ENCODE measurements at places on chromosomes 7 and 10. TPM values are rescaled to one million over a fixed set of nuclear protein-coding genes. Genes with fewer than 3 reads are reported as not detected.

JMJD1C gene
- 51.4 TPM for total RNA-seq

SVOPL gene
- not detected for total RNA-seq

CCM2 gene
- 15.8 TPM for total RNA-seq

LRRC17 gene
- total RNA-seq: 0.38 TPM

ERVW-1 gene
- not detected for total RNA-seq

CTAGE6 gene
- not detected for total RNA-seq

GPR15LG gene
- not detected for total RNA-seq

- no peak for DNase-seq
These were observed 171.8 kb downstream of the EGFR start for GRCh38 chr7:55190511-55191160.

DNA sequence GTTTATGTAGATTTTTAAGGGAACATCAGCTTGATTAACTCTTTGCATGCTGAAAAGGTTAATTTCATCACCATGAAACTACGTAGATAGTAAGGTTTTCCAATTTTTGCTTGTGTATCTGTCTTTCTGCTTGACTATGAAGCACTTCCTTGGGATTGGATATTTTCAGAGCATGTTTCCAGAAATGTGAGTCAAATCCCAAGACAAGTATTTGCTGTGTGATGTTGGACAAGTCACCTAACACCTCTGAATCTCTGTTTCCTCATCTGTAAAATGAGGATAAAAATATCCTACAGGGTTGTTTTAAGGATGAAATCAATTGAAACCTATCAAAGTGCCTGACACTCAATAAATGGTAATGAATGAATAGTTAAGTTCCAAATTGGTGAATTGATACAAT, 42.4 kb downstream of the ANK3 start:
- no peak for DNase-seq

- no peak for DNase-seq
These were observed 11.2 kb upstream of the ARPC1A start for GRCh38 chr7:99314504-99314903.

GRCh38 chr10:101682172-101682825, 12.7 kb downstream of the FBXW4 start:
- DNase-seq: no peak

DNA sequence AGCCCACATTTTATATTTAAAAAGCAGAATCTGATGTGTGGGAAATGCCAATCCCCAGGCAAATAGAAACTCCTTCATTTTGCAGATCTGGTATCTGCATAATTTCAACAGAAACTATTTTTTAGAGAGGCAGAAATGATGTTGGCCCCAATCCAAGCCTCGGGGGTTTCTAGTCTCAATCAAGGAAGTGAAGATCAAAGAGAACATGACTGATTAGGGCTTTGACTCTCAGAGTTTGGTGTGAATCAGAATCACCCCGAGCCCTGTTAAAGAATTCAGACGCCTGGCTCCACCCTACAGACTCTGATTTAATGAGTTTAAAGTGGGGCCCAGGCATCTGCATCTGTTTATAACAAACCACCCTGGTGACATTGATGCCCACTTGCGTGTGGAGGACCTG, 36.7 kb upstream of the UBE2H start:
- DNase-seq: no peak

GRCh38 chr10:112794201-112794600, 155.8 kb upstream of the TCF7L2 start:
- DNase-seq: no peak

GRCh38 chr7:158614700-158615099, 27.1 kb upstream of the PTPRN2 start:
- DNase-seq: no peak

DNA sequence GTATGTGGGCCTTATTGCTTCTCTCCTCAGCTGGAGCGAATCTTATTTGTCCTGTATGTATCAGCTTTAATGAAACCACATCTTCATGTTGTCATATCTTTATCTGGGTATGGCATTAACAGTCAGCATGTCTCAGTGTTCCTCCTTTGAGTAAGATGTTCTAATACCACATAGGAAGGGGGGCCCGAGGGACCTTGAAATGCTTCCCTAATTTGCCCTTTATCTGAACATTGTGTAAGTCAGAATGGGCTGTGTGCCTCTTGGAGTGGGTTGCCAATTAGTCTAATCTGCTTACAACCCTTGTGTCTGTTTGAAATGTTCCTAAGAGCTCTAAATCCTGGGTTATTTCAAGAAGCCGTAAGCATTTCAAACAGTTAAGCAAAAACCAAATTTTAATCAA, 623.8 kb downstream of the SUGCT start:
- no peak for DNase-seq

GRCh38 chr10:45602082-45602730, 70.4 kb downstream of the ZFAND4 start:
- no peak for DNase-seq

DNA sequence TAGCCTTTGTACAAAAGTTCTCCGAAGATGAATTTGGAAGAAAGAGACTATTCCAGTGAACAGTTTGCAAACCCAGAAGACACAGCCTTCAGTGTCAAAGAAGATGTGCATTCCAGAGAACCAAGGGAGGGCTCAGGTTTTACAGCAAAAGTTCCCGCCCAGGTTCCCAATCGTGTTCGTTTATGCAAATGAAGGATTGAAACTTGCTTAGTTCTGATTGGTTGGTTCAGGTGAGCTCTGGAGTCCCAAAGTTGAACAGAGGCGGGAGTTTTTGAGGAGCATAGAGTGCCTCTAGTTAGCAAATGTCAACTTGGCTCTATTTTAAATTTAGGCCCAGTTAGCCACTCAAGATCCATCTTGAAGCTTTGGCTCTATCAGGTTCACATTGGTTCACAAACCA, 51.3 kb downstream of the TMEM270 start:
- no peak for DNase-seq

- DNase-seq: no peak
These were observed 68.9 kb downstream of the HTR7 start for GRCh38 chr10:90788968-90789367.
